Smooth muscle cell of the umbilical artery (primary cell): ENCODE measurements at places on chromosomes 4 and X. TPM values are rescaled to one million over a fixed set of nuclear protein-coding genes. Genes with fewer than 3 reads are reported as not detected.

ADH1B gene
- total RNA-seq: 0.09 and 0.30 TPM in 2 replicates

ABCE1 gene
- total RNA-seq: 121 and 246 TPM in 2 replicates

RAI2 gene
- total RNA-seq: not detected in 2 replicates

SLC4A4 gene
- 22.0 and 23.0 TPM in 2 replicates for total RNA-seq

RNF150 gene
- total RNA-seq: 1.0 and 2.4 TPM in 2 replicates

FATE1 gene
- not detected in 2 replicates for total RNA-seq

TEX13C gene
- not detected in 2 replicates for total RNA-seq

ANOS1 gene
- 29.6 and 35.9 TPM in 2 replicates for total RNA-seq

GPR34 gene
- under 0.01 TPM in 1 of 2 replicates, not detected in the other for total RNA-seq

NRK gene
- 0.51 and 1.8 TPM in 2 replicates for total RNA-seq

TXK gene
- 0.59 and 0.60 TPM in 2 replicates for total RNA-seq

PAGE2B gene
- not detected in 2 replicates for total RNA-seq

AMMECR1 gene
- 8.6 and 13.8 TPM in 2 replicates for total RNA-seq

MAPK10 gene
- total RNA-seq: 3.6 and 4.2 TPM in 2 replicates

SCD5 gene
- total RNA-seq: 12.2 and 13.5 TPM in 2 replicates

TEX11 gene
- total RNA-seq: 1.5 TPM in 1 of 2 replicates, not detected in the other

P2RY4 gene
- 0.14 TPM in 1 of 2 replicates, not detected in the other for total RNA-seq

CLGN gene
- total RNA-seq: 3.0 and 5.7 TPM in 2 replicates

KCNE5 gene
- 0.30 and 0.55 TPM in 2 replicates for total RNA-seq

NDST3 gene
- total RNA-seq: 0.05 and 2.4 TPM in 2 replicates

WDR45 gene
- 20.5 and 21.2 TPM in 2 replicates for total RNA-seq

CDX4 gene
- not detected in 2 replicates for total RNA-seq

VCX gene
- not detected in 2 replicates for total RNA-seq

ODAM gene
- 0.42 TPM in 1 of 2 replicates, not detected in the other for total RNA-seq

TIMM17B gene
- total RNA-seq: 27.3 and 34.1 TPM in 2 replicates

MAGEA9B gene
- not detected in 2 replicates for total RNA-seq

THOC2 gene
- 80.8 and 106 TPM in 2 replicates for total RNA-seq

LRRC66 gene
- total RNA-seq: 0.89 and 1.5 TPM in 2 replicates

NPNT gene
- 0.14 and 0.30 TPM in 2 replicates for total RNA-seq

BGN gene
- total RNA-seq: 34.1 and 66.8 TPM in 2 replicates
